Calu3 (cell line): ENCODE measurements at places on chromosomes 1 and 21. TPM values are rescaled to one million over a fixed set of nuclear protein-coding genes. Genes with fewer than 3 reads are reported as not detected.

- DNase-seq: peak; percentile 81
Measured at GRCh38 chr1:154419620-154420571, 14.8 kb downstream of the IL6R start.

DNA sequence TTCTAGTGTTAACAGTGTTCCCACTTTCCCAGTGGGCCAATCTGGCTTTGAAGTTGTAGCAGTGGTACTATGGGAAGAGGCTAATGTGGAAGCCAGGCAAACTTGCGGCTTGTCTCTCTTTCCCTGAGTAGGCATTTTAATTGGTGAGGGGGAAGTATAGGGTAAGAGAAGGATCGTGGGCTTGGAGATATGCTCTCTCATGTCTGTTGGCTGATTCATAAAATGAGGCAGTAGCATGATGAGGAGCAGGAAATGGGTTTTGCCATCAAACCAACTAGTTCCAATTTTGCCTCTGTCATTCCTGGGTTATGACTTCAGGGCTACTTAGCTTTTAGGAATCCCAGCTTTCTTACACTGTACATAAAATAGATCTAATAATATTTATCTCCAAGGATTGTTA, 12.1 kb downstream of the C8A start:
- no peak for DNase-seq

GRCh38 chr1:62573675-62574074, 23.6 kb upstream of the ANGPTL3 start:
- no peak for DNase-seq

CAMK2N1 gene
- 56.0 and 66.0 TPM in 2 replicates for total RNA-seq

LCE1E gene
- not detected in 2 replicates for total RNA-seq

RXFP4 gene
- total RNA-seq: not detected in 2 replicates

GRCh38 chr1:178151831-178152230, 57.9 kb downstream of the RASAL2 start:
- DNase-seq: no peak

S100A5 gene
- total RNA-seq: not detected in 2 replicates

- DNase-seq: peak; percentile 75
Measured at GRCh38 chr1:94039514-94039870, 81.5 kb downstream of the ABCA4 start.

OLIG2 gene
- not detected in 2 replicates for total RNA-seq

GRCh38 chr1:165759095-165759494, 9.6 kb downstream of the TMCO1 start:
- no peak for DNase-seq
